ENCODE measurements at places on chromosomes 7 and 10.

DNA sequence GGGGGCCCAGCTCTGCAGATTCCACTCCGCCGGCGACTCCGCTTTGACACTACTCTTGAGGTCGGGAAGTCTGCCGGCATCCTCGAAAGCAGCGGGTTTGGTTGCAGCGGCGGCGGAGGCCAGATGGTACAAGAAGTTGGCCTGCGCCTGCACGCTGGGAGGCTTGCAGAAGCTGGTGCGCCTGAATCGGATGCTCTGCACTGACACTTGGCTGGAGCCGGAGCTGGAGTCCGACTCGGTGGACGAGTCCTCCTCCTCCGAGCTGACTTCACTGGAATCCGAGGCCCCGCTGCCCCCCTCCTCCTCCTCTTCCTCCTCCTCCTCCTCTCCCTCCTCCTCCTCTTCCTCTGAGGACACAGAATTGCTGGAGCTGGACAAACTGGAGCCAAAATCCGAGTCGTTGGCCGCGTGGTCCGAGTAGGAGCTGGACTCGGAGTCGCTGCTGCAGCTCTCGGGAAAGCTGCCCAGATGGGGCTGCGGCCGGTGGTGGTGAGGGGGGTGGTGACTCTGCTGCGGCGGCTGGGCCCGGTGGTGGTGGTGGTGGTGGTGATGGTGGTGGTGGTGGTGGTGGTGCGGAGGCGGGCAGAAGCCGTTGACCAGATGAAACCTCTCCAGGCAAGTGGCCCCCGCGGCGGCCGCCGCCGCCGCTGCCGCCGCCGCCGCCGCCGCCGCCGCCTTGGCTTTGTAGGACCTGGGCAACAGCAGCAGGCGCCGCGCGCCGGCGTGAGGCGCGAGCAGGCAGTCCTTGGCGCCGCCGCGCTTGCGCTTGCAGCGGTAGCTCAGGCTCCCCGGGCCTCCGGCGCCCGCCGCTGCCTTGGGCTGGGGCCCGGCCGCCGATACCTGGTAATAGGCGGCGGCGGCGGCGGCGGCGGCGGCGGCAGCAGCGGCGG is 9.0 kb downstream of the SKIDA1 start:
- no peak for DNase-seq

DNA sequence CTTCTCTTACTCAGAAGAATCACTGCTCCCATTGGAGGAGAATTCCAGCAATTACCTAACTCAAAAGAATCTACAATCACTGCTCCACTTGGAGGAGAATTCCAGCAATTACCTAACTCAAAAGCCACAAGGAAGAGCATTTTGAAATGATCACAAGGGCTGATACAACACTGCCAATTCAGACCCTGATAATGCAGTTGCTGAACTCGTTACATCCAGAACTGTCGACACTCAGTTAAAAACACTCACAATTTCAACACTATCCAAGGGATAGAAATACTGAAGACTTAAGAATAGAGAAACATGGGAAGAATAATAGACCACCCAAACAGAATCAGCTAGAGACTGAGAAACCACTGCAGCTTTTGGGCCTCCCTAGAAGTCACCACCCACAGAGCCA is 27.8 kb downstream of the AFAP1L2 start:
- DNase-seq, result no peak

GRCh38 chr7:113092762-113093161 is 6.1 kb upstream of the GPR85 start:
- DNase-seq, result no peak

DNA sequence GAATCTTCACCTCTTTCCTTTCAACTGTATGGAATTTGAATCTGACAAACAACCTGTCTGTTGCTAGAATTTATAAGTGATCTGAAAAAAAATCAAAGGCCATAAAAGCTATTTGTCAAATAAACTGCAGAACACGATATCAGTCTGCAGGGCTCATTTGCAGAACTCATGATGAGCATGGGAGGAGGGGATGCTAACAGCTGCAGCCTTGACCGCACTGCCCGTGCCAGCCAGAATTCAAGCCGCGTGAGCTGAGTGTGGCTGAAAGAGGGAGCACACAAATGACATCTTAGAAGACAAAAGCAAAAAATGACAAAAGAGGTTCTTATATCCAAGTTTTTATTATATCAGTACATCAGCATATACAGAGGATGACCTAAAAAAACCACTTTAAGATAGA is 15.7 kb downstream of the LRRTM3 start:
- no peak for DNase-seq

GRCh38 chr7:8629504-8629903 is 196.1 kb downstream of the NXPH1 start:
- no peak for DNase-seq

- DNase-seq, result no peak
Observed at GRCh38 chr10:29026802-29027580, 261.9 kb upstream of the LYZL1 start.

DNA sequence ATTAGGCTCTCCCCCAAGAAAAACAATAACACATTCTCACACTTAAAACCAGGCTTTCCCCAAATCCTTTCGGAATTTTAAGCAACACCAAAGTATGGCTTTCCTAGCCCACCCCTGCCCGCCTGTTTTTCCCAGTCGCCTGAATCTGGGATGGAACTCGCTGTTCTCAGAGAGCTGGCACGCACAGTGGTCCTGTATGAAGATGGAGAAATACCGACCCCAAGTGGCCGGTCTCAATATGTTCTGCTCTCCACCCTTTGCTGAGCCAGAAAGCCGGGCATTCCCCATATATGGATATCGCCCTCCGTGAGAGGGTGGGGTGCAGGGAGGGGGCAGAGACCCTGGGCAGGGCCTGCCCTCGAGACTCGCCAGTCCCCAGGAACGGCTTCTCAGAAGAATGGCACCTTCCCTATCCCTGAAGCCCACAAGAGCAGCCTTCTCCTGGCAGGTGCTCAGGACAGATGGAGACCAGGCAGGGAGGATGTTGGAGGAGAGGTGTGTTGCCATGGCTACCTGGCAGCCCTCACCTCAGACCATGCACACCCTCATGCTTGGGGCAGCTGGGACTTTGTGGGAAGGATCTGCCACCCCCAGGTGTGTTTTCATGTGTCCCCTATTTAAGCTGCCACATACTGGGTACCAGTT is 3.4 kb downstream of the TACR2 start:
- peak; percentile 28 for DNase-seq

DNA sequence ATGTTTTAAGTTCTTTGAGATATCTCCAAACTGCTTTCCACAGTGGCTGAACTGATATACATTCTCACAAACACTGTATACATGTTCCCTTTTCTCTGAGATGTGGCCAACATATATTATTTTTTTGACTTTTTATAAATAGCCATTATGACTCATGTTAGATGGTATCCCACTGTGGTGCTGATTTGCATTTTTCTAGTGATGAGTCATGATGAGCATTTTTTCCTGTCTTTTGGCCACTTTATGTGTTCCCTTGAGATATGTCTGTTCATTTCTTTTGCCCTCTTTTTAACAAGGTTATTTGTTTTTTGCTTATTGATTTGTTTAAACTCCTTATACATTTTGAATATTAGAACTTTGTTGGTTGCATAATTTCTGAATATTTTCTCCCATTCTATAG is 1055.1 kb downstream of the NXPH1 start:
- DNase-seq, result no peak

- DNase-seq, result no peak
Observed at GRCh38 chr7:91988213-91988612, 47.6 kb downstream of the AKAP9 start.

GRCh38 chr7:150435047-150435389 is 15.4 kb upstream of the GIMAP8 start:
- DNase-seq, result peak; percentile 22
